ENCODE measurements at places on chromosomes 11 and 22.

DNA sequence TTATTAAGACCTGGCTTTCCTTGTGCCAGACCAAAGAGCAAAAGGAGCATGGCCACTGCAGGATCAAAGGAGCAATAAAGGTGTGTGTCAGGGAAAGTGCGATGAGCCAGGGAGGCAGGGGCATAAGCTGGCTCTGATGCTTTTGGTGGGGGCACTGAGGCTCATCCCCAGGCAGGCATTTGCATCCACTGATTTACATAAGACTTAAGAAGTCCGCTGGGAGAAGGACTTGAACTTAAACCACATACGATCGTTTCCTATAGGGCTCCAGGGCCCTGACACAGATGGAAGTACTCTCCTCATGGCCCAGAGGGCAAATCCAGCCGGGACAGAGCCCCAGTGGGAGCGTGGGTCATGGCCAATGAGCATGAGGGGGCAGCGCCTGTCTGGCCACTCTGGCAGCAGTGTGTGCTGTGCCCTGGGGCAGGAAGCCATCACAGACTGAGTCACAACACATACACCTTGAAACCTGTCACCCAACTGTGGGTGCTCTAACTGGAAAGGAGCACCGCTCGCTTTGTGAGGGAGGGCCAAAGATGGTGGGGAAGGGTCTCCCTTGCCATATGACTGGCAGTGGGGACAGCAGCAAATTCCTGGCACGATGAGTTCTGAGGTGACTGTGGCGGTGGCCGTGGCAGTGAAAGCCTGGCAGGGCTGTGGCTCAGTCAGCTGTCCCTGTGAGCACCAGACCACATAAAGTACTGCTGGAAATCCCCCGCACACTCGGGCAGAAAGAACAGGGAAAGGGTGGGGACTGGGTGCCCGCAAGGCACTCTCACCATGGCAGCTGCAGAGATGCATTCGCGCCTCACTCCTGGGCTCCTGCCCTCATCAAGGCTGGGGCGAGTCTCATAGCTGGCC is 79.4 kb upstream of the LMO1 start:
- no peak for DNase-seq

DNA sequence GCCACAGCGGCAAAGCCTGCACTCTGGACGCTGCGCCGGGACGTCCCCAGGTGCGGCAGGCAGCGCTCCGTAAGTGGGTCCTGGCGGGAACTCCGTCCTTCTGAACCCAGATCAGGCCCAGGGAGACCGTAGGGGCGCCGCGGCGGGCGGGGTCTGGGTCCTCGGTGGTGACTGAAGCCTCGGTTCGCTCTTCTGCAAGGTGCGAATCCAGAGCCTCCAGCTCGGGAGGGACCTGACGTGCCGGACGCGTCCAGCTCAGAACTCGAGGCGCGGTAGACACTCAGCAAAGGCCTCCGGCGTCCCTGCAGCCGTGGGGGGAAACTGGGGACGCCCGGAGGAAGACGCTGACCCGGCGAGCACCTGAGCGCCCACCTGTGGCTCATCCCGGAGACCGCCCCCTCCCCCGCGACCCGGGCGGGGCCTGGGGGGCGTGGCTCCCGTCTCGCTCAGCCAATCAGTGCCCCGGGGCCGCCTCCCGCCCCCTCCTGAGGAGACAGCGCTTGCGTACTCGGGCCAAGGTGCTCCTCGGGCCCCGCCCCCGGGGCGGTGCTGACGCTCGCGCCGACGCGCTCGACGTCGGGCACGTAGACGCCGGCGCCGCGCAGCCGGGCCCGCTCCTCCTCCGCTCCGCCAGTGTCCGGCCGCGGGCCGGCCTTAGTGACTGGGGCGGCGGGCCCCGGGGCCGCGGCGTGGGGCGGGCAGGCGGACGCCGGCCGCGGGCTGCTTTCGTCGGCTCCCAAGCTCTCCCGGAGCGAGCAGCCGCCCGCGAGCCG is at the start of gene PPFIA1:
PPFIA1 (plus strand) TSS at position 587 of the 773 bp plus-strand sequence. CDS start 1,483 bp downstream, outside the sequence.
- DNase-seq, result peak; percentile 93

- peak; percentile 46 for DNase-seq
Observed at GRCh38 chr22:30444632-30445437, 19.3 kb downstream of the MTFP1 start.

DNA sequence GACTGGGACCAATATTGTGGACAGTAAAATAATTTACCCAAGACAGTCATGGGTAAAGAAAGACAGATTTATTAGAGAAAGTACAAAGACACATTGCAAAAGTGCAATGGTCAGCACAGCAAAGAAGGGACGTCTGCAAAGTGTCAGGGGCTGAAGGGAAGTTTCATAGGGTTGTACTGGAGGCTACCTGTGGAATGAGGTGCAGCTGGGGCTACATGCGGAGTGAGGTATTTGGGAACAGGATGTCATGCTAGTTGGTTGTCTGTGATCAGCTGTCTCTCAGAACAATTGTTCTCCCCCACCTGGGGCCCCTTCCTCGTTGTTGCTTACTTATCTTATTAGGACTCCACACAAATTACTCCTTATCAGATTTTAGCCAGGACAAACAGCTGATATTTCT is 11.4 kb upstream of the APOL3 start:
- no peak for DNase-seq

GRCh38 chr11:115670538-115671205 is 166.5 kb upstream of the CADM1 start:
- no peak for DNase-seq

- DNase-seq, result no peak
Observed at GRCh38 chr11:46978005-46978491, 41.5 kb downstream of the CSTPP1 start.

DNA sequence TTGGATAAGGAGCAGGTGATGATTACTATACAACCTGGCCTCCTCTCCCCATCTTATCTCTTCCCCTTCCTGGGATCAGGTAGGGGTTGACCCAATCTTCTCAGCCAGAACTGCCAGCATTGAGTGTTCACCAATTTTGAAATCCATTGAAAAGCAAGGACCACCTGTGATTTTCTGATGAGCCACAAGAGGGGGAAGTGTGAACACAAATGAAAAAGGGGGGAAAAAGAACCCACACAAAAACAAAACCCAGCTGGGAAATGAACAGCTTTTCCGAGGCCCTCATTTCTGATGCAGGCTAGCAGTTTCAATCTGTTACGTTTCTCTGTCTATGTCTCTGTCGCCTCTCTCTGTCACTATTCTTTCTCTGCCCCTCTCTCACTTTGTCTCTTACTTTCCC is 161.9 kb downstream of the INSC start:
- no peak for DNase-seq

DNA sequence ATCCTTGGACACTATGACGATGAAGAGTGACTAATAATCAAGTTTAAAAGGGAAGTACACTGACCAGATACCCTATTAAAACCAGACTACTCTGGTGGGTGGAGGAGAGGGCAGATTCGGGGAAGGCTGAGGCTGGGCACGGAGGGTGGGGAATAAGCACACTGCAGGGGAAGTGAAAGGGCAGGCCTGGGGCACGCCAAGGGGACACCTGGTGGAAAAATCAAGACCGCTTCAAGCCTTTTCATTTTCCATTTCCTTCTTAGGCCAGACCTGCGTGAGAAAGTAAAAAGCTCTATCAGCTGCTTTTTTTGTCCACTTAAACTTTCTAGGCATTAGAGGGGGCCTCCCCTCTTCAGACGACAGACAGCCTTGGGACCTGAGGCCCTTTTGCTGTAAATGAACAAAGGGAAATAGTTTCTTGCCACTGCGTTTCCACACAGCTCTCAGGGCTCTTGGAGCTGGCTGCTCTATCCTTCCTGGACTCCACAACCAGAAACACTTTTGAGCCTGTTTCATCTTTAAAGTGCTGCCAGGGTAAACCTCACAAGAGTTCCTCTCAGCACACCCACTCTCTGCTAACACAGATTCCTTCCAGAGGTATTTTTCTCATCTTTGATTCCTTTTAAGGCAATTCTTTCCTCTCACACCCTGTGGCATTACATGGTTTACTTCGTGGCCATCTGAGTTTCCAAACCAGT is 25.0 kb upstream of the SERPIND1 start:
- DNase-seq, result no peak

GRCh38 chr11:45929486-45930030 is 7.1 kb downstream of the LARGE2 start:
- DNase-seq, result peak; percentile 16

- DNase-seq, result no peak
Observed at GRCh38 chr11:30174265-30175020, 56.4 kb upstream of the FSHB start.

DNA sequence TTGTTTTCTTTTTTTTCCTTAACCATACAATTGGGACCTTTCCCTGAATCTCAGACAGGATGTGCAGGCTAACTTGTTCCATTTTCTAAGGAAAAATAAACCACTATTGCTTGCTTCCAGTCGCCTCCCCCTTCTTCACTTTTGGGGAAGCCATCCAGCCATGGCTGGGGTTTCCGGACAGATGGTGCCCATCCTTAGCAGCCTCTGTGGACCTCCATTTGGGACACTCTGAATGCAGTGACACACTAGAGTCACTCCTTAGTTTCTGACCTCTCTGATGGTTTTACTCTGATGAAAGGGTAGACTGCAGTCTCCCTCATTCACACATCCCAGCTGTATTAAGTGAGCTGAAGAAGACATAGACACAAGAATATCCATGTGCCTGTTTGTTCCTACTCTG is 147.3 kb downstream of the COMMD9 start:
- no peak for DNase-seq

- DNase-seq, result no peak
Observed at GRCh38 chr22:38098410-38099249, 11.9 kb downstream of the BAIAP2L2 start.

- no peak for DNase-seq
Observed at GRCh38 chr11:125228993-125229392, 64.4 kb downstream of the PKNOX2 start.

- DNase-seq, result no peak
Observed at GRCh38 chr22:36923131-36923788, 9.8 kb downstream of the CSF2RB start.

DNA sequence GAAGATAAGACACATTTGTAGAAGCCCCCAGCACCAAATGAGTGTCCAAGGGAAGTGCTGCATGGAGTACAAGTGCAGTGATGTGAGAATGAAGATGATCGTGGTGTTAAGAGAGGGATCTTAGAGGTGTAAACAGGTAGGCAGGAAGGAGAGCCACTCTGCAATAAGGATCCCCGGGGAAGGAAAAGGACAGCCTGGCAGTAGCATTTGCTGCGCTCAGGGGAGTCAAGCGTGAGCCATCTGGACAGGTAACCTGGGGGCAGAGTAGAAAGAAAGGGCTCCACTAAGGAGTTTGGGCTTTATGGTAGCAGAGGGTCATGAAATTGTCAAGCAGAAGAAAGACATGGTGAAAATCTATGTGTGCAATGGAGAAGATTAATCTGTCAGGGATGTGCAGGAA is 587.2 kb downstream of the BUD13 start:
- DNase-seq, result no peak

DNA sequence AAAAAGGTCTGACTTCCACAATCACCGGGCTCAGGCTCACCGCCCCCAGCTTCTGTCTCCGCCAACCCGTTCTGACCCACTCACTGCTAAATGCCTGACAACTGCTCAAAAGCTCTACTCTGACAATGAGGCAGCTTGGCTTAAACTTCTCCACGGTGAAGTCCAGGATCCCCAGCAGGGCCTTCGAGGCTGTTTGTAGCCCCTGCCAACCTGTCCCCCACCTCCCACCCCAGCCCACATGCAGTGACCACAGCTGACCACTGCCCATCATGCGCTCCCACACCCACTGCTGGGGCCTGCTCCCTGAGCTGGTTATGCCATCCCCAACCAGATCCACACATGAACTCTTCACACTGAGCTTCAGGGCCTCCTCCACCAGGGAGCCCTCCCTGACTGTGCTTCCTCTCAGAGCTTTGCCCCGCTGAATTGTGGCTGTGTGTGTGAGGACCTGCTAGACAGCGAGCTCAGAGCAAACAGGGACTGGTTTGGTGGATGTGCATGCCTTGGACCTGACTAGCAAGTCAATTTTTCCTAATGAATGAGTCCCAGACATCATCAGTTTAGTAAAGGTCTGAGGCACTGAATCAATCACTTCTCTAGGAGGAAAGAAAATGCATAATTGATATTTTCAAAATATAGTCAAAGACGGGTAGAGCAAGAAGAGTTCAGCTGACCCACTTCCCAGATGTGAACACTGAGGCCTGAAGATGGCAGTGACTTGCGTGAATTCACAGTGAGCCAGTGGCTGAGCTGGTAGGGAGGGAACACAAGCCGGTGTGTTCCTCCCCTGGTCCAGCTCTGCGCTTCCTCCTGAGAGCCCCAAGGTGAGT is 7.7 kb downstream of the LRRC32 start:
- peak; percentile 10 for DNase-seq

DNA sequence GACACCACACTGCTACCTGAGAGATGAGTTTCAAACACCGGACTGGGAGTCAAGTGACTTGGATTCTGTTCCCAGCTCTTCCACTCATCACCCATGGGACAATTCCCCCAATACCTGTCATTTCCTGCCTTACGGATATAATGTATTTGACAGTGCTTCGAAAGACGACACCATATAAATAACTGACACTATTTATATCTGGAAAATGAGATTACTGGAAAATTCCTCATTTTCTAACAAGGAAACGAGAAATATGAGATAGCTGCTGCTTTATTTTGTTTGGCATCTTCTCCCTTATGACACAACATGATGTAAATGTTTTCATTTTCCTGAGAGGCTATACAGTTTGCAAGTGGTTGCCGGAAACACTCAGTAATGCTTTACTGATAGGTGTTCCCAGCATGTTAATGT is 8.6 kb downstream of the HSCB start:
- DNase-seq, result no peak

GRCh38 chr11:12456651-12457579 is 79.5 kb downstream of the PARVA start:
- DNase-seq, result no peak

- DNase-seq, result no peak
Observed at GRCh38 chr11:65488273-65489034, 10.4 kb upstream of the MALAT1 start.

DNA sequence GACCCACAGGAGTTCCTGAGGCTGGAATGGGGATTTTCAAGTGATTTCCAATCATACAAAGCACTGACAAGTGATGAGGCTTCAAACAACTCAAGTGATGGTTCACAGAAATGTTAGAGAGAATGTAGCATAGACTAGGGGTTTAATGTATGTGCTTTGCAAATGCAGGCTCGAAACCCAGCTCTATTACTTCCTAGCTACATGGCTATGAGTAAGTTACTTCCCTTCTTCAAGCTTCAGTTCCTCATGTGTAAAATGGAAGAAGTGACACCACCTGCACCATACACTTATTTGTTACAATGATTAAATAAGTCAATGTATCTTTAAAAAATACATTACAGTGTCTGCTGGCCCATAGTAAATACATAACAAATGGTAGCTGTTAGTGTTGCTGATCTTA is 139.8 kb downstream of the CCDC81 start:
- no peak for DNase-seq

GRCh38 chr11:126305699-126306098 is 1.8 kb downstream of the DCPS start:
- DNase-seq, result no peak

DNA sequence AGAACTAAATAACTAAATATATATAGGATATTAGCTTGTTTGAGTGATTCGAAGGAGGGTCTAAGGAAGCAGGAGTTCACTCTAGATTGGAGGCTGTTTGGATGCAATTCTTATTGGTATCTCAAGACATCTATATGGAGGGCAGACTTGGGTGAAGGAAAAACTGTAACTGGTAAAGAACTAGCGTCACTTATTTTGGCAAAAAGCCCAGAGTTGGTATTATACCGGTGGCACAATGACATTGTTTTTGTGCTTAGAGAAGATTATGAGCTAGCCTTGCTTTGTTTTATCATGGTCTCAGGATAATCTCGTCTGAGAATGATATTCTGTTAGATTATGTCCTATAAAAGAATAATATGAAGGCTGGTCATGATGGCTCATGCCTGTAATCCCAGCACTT is 6.0 kb upstream of the SLC35F2 start:
- DNase-seq, result no peak

GRCh38 chr11:43992183-43992582 is 49.7 kb downstream of the C11orf96 start:
- no peak for DNase-seq

Data from D721Med (cell line).